ENCODE measurements at places on chromosomes 12 and 14.

- no peak for DNase-seq
Observed at GRCh38 chr14:54756656-54757392, 145.8 kb downstream of the GCH1 start.

DNA sequence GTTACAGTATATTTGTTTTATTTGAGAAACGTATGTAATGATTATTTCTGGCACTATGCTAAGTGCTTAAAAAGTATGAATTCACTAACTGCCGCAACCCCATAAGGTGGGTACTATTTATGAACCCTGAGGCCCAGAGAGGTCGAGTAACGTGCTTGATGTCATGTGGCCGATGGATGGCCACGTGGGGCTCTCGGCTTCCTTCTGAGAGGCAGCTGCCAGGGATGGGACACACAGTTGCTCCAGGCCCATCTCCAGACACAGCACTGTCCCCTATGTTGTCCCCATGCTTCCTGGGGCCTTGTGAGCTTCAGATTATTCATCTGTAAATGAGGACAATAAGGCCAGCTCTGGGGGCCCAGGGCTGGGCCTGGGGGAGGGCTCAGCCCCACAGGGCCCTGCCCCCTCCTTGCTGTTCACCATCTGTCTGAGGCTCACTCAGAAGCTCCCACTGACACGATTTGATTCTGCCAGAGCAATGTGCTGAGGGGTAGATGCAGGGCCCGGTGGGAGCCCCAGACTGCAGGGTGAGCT lies 115.0 kb downstream of the CALM1 start:
- no peak for DNase-seq

GRCh38 chr12:86264451-86265328 lies 8.5 kb upstream of the MGAT4C start:
- DNase-seq = peak; percentile 26

- DNase-seq = no peak
Observed at GRCh38 chr14:68111853-68112270, 292.3 kb downstream of the RAD51B start.

GRCh38 chr14:103286968-103287850 lies 46.8 kb upstream of the EIF5 start:
- no peak for DNase-seq

GRCh38 chr12:77772676-77773298 lies 57.9 kb upstream of the NAV3 start:
- no peak for DNase-seq

- DNase-seq = no peak
Observed at GRCh38 chr12:65998536-65999530, 131.7 kb downstream of the LLPH start.
